NCI-H1092 (cell line): ENCODE measurements at places on chromosomes 3 and 15.

DNA sequence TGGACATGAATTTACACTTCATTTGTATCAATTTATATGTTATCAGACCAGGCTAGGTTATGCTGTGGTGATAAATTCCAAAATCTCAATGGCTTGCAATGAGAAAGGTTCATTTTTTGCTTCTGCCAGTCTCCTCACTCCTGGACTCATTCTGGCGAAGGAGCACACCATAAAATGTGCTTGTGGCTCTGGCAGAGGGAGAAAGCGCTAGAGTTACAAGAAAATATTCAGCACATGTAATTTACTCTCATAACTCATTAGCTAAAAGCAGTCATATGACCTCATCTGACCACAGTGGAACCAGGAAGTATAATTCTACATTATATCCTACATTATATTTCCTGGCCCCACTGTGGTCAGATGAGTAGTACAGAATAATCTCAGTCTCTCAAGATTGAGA lies 193.8 kb downstream of the BCHE start:
- DNase-seq: no peak

DNA sequence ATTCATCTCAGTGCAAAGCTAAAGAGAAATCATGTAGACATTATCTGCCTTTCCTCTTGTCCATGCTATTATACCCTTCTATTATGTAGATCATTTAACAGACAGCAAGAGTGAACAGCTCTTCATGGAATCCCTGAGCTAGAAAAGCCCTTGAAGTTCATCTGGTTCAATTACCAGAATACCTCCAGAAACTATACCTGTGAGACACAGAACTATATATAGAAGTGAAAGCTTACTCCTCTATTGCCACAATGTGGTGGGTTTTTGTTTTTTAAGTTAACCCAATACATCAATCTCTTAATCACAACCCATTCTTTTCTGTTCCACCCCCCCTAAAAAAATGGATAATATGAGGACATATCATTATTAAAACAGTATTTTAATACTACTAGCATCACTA lies 347.7 kb downstream of the PLCL2 start:
- no peak for DNase-seq

DNA sequence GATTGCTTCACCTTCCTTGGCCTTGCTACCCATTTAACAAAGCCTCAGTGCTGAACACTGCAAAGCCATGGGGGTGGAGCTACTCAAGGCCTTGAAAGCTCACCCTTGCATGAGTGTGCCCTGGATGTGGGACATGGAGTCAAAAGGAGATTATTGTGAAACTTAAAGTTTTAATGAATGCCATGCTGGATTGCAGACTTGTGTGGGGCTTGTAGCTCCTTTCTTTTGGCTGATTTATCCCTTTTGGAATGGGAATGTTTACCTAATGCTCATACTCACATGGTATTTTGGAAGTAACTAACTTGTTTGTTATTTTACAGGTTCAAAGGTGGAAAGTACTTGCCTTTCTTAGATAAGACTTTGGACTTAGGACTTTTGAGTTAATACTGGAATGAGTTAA lies 538.5 kb upstream of the NECTIN3 start:
- no peak for DNase-seq

- DNase-seq: no peak
These were observed 8.4 kb downstream of the MYO1E start for GRCh38 chr15:59364248-59364647.

GRCh38 chr15:35301088-35301487 lies 216.0 kb upstream of the NANOGP8 start:
- no peak for DNase-seq

DNA sequence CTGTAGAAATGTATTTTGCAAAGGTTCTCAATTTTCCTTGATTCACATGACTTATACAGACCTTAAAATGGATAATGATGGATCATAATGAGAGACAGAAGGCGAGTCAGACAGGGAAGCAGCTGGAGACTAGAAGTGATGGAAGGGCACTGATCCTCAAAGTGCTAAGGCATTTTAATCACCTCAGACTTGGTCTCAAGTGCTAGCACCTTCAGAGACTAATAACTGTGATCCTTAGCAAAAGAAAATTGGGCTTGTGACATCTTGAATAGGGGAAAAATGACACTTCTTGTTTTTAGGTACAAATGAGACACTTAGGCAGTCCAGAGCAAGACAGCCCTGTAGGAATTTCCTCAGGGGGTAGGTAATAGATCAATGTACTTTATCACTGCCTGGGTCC lies 1011.7 kb downstream of the SQOR start:
- DNase-seq: no peak

- DNase-seq: no peak
These were observed 44.2 kb upstream of the GATA2 start for GRCh38 chr3:128537091-128537703.

DNA sequence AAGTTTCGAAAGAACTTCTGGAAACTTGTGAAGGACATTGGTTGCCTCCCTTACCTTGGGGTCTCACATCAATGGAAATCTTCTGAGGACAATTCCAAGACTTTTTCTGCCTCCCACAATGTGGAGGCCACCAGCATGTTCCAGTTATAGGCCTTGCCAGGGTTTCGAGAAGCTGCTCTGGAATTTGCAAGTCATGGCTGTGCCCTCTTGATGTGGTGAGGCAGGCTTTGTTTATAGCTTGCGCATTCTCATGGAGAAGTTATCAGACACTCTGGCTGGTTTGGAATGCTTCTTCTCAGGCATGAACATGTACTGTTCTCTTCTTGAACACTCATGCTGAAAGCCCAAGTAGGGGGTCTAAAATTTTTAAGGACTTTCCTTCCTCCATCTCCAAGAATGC lies 4.1 kb downstream of the CXCR6 start:
- DNase-seq: no peak

GRCh38 chr3:23691357-23691895 lies 114.3 kb upstream of the UBE2E1 start:
- DNase-seq: no peak

GRCh38 chr3:139759470-139759869 lies 81.7 kb upstream of the NMNAT3 start:
- DNase-seq: no peak
